WTC11 (cell line): ENCODE measurements at places on chromosomes 1 and 21.

- no peak overlapping the region for H3K27ac ChIP-seq
- no peaks in the 10 kb centered on the region for H3K27me3 ChIP-seq
- H3K4me1 ChIP-seq, result peaks cover 27% of the 10 kb centered on the region
These were observed 94.7 kb downstream of the PLA2G4A start for GRCh38 chr1:186923486-186923885.

GRCh38 chr1:203133970-203134725 is 6.6 kb downstream of the ADORA1 start:
- peaks cover 7% of the 10 kb centered on the region for H3K27me3 ChIP-seq
- no peak overlapping the region for H3K4me3 ChIP-seq
- H3K27ac ChIP-seq, result no peak overlapping the region
- no peaks in the 10 kb centered on the region for H3K36me3 ChIP-seq
- H3K4me1 ChIP-seq, result peaks cover 11% of the 10 kb centered on the region

GRCh38 chr1:116262207-116262994 is 110.6 kb upstream of the ATP1A1 start:
- no peak overlapping the region for H3K27ac ChIP-seq
- DNase-seq, result no peak
- H3K4me1 ChIP-seq, result peaks cover 8% of the 10 kb centered on the region
- H3K4me3 ChIP-seq, result no peak overlapping the region
- H3K36me3 ChIP-seq, result no peaks in the 10 kb centered on the region
- H3K27me3 ChIP-seq, result no peaks in the 10 kb centered on the region

DNA sequence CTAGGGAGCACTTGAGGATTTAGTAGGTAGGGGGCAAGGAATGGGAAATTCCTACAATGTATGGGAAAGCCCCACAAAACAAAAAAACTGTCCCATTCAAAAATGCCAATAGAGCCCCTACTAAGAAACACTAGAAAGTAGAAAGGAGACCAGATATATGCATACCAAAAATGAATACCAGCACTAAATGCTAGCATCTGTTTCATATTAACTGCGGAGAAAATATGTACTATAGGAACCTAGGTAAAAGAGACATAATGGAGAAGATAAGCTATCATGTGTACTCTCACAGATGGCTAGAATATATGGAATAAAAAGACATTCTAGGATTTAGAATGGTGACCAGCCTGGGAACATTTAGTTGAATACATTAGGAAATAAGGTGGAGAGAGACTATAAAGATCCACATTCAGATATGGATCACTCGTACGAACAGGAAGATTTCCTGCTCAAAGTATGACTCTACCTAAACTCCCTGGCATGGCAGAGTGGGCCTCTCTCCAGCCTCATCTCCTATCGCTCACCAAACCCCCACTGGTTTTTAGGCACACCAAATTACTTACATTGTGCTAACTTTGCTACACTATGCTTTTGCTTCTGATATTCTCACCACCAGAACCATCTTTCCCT is 18.3 kb downstream of the ZNHIT6 start:
- no peak for DNase-seq
- H3K27me3 ChIP-seq, result no peaks in the 10 kb centered on the region
- H3K4me3 ChIP-seq, result no peak overlapping the region
- peak overlapping the region; percentile 11; the same call in 1 of the 2 replicates for H3K27ac ChIP-seq
- H3K36me3 ChIP-seq, result peaks cover 8% of the 10 kb centered on the region

DNA sequence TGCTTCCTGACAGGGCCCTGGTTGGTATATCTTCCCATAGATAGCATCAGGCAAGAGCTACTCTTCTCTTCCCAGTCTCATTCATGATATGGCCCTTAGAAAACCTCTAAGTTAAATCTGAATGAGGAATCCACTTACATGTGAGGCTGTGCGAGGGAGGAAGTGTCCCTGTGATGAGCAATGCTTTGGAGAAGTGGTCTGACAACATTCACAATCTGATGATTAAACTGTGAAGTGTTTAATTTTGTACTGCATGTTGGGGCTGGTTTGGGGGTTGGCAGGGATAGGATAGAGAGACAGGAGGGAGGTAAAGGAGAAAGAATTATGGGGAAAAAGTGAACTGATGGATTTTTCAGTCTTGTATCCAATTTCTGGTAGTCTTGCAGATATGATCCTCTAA is 421.2 kb upstream of the DAB1 start:
- no peak overlapping the region for H3K27ac ChIP-seq
- DNase-seq, result no peak
- peaks cover 28% of the 10 kb centered on the region for H3K36me3 ChIP-seq
- no peak overlapping the region for H3K4me3 ChIP-seq
- no peaks in the 10 kb centered on the region for H3K4me1 ChIP-seq

- peaks cover 17% of the 10 kb centered on the region for H3K4me1 ChIP-seq
These were observed 637 bp upstream of the MYBPHL start for GRCh38 chr1:109307274-109308021.

- DNase-seq, result no peak
- no peak overlapping the region for H3K27ac ChIP-seq
- H3K4me1 ChIP-seq, result no peaks in the 10 kb centered on the region
- peaks cover 57% of the 10 kb centered on the region for H3K36me3 ChIP-seq
These were observed 11.0 kb downstream of the RPTN start for GRCh38 chr1:152148051-152148450.

GRCh38 chr1:220045356-220046051 is 801 bp downstream of the EPRS1 start:
- H3K27ac ChIP-seq, result peak overlapping the region; percentile 97
- H3K27me3 ChIP-seq, result no peaks in the 10 kb centered on the region
- H3K4me1 ChIP-seq, result peaks cover 12% of the 10 kb centered on the region; the same call in 1 of the 2 replicates
- peak overlapping the region; percentile 95 for H3K4me3 ChIP-seq
- 0 out of 2 replicates have a peak, but pooled peaks cover 3% of the 10 kb centered on the region for H3K36me3 ChIP-seq

DNA sequence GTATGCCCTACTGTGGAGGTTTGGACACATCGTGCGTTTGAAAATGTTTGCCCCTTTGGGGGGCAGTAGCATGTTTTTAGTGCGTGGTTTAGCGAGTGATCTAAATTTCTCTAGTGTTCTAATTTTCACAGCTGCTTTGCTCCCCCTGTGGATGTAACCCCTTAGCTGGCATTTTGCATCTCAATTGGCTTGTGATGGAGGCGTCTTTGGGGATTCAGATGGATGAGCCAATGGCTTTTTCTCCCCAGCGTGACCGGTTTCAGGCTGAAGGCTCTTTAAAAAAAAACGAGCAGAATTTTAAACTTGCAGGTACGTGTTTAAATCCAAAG is 836 bp downstream of the CDC7 start:
- H3K4me1 ChIP-seq, result peaks cover 34% of the 10 kb centered on the region
- H3K27ac ChIP-seq, result no peak overlapping the region; the same call in 1 of the 2 replicates
- H3K36me3 ChIP-seq, result peaks cover 6% of the 10 kb centered on the region; the same call in 1 of the 2 replicates
- no peaks in the 10 kb centered on the region for H3K27me3 ChIP-seq
- no peak overlapping the region for H3K4me3 ChIP-seq
- DNase-seq, result no peak

- DNase-seq, result no peak
- H3K36me3 ChIP-seq, result no peaks in the 10 kb centered on the region
- H3K27ac ChIP-seq, result no peak overlapping the region
- H3K4me1 ChIP-seq, result peaks cover 7% of the 10 kb centered on the region
- no peak overlapping the region for H3K4me3 ChIP-seq
These were observed 123.8 kb downstream of the PLXNA2 start for GRCh38 chr1:208120431-208120790.

GRCh38 chr1:55235722-55236121 is 20.6 kb upstream of the USP24 start:
- no peak for DNase-seq
- peaks cover 12% of the 10 kb centered on the region for H3K4me1 ChIP-seq
- no peak overlapping the region for H3K4me3 ChIP-seq
- no peak overlapping the region for H3K27ac ChIP-seq
- no peaks in the 10 kb centered on the region for H3K36me3 ChIP-seq

DNA sequence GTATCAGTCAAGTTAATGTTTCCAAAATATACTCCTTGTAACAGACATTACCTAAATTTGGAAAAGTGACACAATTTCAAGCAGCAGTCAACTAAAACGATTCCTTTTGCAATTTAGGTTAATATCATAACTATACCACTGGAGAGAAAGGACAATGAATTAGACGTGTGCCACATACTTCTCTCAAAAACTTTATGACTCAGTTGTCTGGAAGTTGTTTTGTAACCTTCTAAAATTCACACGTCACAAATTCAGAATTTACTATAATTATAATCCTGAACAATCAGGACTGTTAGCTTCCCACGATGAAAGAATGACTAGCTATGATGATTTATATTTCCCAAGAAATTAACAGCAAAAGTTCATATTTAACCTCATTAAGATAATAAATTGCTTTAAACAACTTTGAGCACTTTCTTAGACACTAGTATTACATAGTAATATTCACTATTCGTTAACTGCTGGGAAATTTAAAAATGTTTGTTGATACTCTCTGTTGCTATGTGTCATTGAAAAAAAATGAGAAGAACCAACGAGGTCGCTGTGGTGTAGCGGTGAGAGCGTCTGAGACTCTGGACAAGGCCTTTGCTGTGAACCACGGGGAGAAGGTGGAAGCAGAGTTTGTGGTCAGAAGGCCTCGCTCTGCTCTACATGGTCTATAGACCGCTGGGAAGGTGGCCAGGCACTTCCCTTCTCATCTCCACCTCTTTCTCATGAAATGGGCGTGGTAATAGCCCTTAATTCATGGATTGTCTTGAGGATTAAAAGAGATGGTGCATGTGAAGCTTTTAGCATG is 27.9 kb upstream of the BATF3 start:
- DNase-seq, result no peak
- H3K36me3 ChIP-seq, result peaks cover 38% of the 10 kb centered on the region
- no peak overlapping the region for H3K27ac ChIP-seq
- no peak overlapping the region for H3K4me3 ChIP-seq
- H3K27me3 ChIP-seq, result no peaks in the 10 kb centered on the region
- no peaks in the 10 kb centered on the region for H3K4me1 ChIP-seq

- no peak overlapping the region for H3K4me3 ChIP-seq
- H3K4me1 ChIP-seq, result peaks cover 19% of the 10 kb centered on the region
- no peak for DNase-seq
- H3K27ac ChIP-seq, result no peak overlapping the region
These were observed 13.9 kb upstream of the PRMT2 start for GRCh38 chr21:46621457-46622182.
